Pancreas (tissue), 10 donors: ENCODE measurements at places on chromosomes 6 and 20.

DNA sequence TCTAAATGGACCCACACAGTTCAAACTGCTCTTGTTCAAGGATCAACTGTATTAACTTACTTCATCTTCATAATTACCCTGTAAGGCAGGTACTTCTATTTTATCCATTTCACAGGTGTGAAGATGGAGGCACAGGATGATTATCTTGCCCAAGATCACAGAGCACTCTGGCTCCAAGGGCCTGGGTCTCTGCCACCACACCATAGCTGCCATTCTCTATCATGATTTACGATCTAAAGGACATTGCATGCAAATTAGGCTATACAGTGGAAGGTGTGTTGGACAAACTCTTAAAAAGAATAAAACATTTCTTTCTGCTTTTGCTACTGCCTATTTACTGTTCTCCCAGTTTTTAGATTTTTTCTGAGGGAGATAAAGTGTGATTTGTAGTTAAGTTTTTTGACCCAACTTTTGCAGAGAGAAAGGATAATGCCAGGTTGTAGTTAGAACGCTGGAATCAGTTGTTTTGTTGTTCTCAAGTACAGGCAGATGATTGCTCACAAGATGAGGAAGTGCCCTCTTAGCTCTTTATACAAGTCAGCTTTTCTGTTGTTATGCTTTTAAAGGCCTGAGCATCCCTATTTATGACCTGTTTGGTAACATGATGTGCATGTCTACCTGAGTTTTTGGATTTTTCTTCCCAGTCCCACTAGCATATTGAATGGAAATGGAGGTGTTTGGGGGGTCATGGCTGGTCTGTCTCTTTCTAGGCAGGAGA, 247.9 kb downstream of the ZFAND3 start:
- no peaks in the 10 kb centered on the region for H3K36me3 ChIP-seq
- H3K27ac ChIP-seq = no peak overlapping the region
- DNase-seq = no peak
- no peaks in the 10 kb centered on the region for H3K27me3 ChIP-seq
- H3K4me1 ChIP-seq = peaks cover 4% of the 10 kb centered on the region

- no peaks in the 10 kb centered on the region for H3K4me1 ChIP-seq
- H3K36me3 ChIP-seq = no peaks in the 10 kb centered on the region
- no peak for DNase-seq
These were observed 463.0 kb downstream of the CDKAL1 start for GRCh38 chr6:20997143-20997769.

GRCh38 chr6:43687079-43687436, 533 bp downstream of the MRPS18A start:
- peaks cover 13% of the 10 kb centered on the region for H3K4me1 ChIP-seq
- no peaks in the 10 kb centered on the region for H3K36me3 ChIP-seq
- DNase-seq = no peak
- no peak overlapping the region for H3K27ac ChIP-seq

GRCh38 chr6:13124131-13124530, 204.2 kb downstream of the TBC1D7 start:
- H3K27ac ChIP-seq = no peak overlapping the region
- no peak for DNase-seq
- H3K4me1 ChIP-seq = peaks cover 14% of the 10 kb centered on the region
- H3K36me3 ChIP-seq = no peaks in the 10 kb centered on the region

DNA sequence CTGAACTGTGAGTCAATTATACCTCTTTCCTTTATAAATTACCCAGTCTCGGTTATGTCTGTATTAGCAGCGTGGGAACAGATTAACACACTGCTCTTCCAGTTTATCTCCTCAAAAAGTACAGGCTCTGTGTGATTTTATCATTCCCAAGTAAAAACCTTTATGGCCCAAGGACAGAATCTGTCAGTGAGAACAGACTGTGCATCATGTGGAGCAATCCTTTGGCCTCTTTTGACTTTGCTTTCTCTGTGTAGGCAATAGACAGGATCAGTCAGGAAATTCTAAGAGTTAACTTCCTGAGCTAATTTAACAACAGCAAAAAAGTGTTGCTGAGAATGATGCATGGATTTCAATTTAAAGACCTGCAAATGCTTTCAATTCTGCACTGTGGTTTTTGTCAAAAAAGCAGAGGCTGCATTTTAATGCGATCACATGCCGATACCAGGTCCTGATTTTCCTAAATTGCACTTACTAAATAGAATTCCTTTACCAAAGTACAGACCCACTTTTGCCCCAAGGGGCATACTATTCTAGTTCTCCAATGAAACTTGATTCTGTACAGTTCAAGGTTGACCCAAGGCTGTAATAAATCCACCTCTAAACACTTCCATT, 246.7 kb upstream of the MARCKS start:
- no peaks in the 10 kb centered on the region for H3K36me3 ChIP-seq
- H3K4me3 ChIP-seq = no peak overlapping the region

GRCh38 chr6:156311291-156311690, 465.9 kb upstream of the ARID1B start:
- H3K4me3 ChIP-seq = no peak overlapping the region
- DNase-seq = no peak
- H3K4me1 ChIP-seq = no peaks in the 10 kb centered on the region
- no peak overlapping the region for H3K27ac ChIP-seq
- H3K27me3 ChIP-seq = no peaks in the 10 kb centered on the region
- no peaks in the 10 kb centered on the region for H3K36me3 ChIP-seq

- DNase-seq = no peak
- no peak overlapping the region for H3K27ac ChIP-seq
- H3K36me3 ChIP-seq = no peaks in the 10 kb centered on the region
- H3K4me3 ChIP-seq = no peak overlapping the region
- H3K27me3 ChIP-seq = no peaks in the 10 kb centered on the region
These were observed 6.7 kb upstream of the KLHL31 start for GRCh38 chr6:53672237-53672636.

DNA sequence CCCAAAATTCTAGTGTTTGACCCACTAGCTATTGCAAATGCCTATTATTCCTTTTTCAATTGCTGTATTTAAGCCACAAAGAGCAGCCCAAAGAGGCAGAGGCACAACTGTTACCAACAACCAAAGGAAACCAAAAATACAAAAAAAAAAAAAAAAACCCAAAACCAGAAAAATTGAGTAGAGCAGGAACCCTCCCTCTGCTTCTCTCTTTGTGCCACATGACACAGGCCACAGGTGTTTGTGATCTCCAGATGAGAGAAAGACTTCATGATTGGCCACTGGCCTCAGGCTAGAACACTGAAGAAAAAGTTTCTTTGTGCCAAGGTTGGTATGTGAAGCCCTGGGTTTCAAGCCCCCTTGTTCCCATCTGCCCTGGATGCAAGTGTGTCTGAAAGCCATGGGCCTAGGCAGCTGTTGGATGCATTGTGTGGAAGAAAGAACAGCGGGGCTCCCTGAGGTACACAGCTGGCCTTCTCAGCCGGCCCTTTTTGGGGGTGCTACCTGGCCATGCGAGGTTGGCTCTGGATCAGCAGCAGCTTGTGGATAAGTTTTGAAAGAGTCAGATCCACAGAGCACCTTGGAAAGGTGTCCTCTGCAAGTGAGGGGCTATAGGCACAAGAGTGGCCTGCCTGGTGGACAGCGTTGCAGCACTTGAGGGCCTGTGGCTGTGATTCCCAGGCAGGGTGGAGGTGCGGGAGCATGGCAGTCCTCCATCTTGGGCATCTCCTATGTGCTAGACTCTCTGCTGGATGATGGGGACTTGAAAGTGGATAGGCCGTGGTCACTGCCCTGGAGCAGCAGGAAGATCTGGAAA, 204.5 kb downstream of the ZDHHC14 start:
- no peak overlapping the region for H3K27ac ChIP-seq
- no peaks in the 10 kb centered on the region for H3K4me1 ChIP-seq
- H3K36me3 ChIP-seq = no peaks in the 10 kb centered on the region
- no peak for DNase-seq

- DNase-seq = no peak
- no peak overlapping the region for H3K4me3 ChIP-seq
- no peaks in the 10 kb centered on the region for H3K4me1 ChIP-seq
- H3K27ac ChIP-seq = no peak overlapping the region
- H3K36me3 ChIP-seq = no peaks in the 10 kb centered on the region
These were observed 363.9 kb downstream of the TAF4 start for GRCh38 chr20:61701802-61702201.

- H3K27me3 ChIP-seq = no peaks in the 10 kb centered on the region
- H3K36me3 ChIP-seq = no peaks in the 10 kb centered on the region
- H3K27ac ChIP-seq = no peak overlapping the region
- no peak overlapping the region for H3K4me3 ChIP-seq
These were observed 50.1 kb downstream of the OGFRL1 start for GRCh38 chr6:71338540-71339316.

DNA sequence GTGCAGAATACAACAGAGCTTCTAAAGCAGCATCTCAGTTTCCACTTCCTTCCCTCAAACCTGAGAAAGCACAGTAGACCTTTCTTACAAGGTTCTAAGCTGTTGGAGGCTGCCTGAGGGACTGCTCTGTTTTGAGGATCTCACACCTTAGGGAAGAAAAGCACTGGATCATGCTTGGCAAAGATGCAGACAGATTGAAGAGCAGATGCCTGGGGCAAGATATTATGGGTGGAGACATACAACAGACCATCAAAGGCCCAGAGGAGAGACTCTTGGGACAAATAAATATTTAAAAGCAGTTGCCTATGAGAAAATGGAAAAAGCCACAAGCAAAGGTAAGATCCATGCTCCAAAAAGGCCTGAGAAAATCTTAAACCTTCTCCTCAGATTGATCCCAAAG, 6.2 kb downstream of the ZNF337 start:
- no peaks in the 10 kb centered on the region for H3K36me3 ChIP-seq
- no peak overlapping the region for H3K27ac ChIP-seq
- H3K4me1 ChIP-seq = peaks cover 1% of the 10 kb centered on the region
- DNase-seq = no peak

DNA sequence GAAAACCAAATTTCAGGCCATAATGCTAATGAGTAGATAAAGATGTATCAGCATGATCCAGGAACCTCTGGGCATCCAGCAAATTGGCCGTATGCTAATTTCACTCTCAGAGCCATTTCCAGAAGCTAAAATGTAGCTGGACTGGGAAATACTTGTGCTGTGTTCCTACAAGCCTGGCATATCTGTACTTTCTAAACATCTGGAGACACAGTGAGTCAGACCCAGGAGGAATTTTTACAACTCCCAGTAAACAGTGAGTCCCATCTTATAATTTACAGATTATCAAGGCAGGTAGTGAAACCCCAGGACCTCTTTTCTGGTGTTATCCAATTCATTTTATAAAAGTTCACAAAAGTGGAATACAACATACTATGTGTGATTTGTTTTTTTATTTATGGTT, 683.0 kb upstream of the ADGRB3 start:
- H3K4me3 ChIP-seq = no peak overlapping the region
- no peak overlapping the region for H3K27ac ChIP-seq
- H3K36me3 ChIP-seq = no peaks in the 10 kb centered on the region
- no peak for DNase-seq

GRCh38 chr20:47125508-47125757, 230.8 kb downstream of the EYA2 start:
- H3K4me3 ChIP-seq = no peak overlapping the region
- no peaks in the 10 kb centered on the region for H3K36me3 ChIP-seq
- no peaks in the 10 kb centered on the region for H3K4me1 ChIP-seq

- H3K27me3 ChIP-seq = no peaks in the 10 kb centered on the region
- peaks cover 18% of the 10 kb centered on the region for H3K4me1 ChIP-seq
- H3K36me3 ChIP-seq = no peaks in the 10 kb centered on the region
These were observed 25.5 kb downstream of the DDO start for GRCh38 chr6:110389689-110390382.

DNA sequence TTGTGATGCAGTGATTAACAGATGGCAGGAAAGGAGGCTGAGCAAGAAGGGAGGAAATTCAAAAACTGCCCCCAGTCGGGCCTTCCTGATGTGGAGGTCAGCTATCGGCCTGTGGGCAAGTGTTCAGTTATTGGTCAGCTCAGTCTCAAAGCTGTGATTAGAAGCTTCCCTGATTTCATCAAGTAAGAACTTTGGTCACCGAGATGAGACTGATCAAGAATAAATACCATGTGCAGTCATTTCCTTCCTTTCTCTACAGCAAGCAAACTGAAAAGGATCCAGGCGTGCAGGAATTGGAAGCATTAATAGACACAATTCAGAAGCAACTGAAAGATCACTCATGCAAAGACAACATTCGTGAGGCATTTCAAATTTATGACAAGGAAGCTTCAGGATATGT, 69.7 kb downstream of the EFHC1 start:
- H3K4me1 ChIP-seq = no peaks in the 10 kb centered on the region
- no peak for DNase-seq
- no peaks in the 10 kb centered on the region for H3K36me3 ChIP-seq

DNA sequence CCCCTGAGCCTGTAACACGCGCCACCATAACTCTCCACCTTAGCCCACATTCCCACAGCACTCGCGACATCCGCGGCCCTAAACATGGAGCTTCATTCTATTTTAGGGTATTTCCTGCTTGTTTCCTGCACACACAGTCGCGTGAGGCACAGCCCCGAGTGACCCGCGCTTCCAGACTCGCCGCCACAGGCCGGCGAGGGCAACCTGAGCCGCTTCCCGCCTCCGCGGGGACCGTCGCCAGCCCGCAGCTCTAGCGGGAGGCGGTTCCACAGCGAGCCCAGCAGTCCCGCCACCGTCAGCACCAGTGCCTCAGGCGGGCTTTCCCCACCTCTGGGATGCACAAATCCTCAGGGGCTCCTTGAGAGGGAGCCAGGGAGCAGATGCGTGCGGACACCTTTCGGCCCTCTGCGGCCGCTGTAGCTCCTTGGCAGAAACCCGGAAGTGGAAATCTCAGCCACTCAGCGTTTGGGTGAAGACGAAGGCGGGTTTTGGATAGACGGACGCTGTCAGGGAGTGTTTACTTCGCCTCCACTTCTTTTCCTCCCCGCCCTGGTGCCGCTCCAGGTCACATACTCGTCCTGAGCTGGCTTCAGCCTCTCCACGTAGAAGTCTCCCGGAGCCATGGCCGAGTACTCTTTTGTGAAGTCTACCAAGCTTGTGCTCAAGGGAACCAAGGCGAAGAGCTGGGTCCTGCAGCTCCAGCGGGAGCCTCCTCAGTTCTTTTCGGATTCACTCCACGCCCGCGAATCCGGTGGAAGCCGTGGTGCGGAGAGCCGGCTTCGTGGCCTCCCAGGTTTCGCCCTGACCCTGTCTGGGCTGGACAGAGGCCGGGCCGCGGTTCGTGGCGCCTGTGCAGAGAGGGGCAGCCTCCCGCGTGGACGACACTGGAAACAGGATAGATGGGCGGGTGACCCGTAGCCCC, 2177.4 kb upstream of the DEFB115 start:
- no peak overlapping the region for H3K4me3 ChIP-seq
- no peaks in the 10 kb centered on the region for H3K4me1 ChIP-seq
- no peaks in the 10 kb centered on the region for H3K36me3 ChIP-seq
- DNase-seq = peak; percentile 22
- H3K27me3 ChIP-seq = no peaks in the 10 kb centered on the region
- H3K27ac ChIP-seq = no peak overlapping the region

- no peaks in the 10 kb centered on the region for H3K36me3 ChIP-seq
- H3K27ac ChIP-seq = no peak overlapping the region
- peaks cover 41% of the 10 kb centered on the region for H3K27me3 ChIP-seq
- peak overlapping the region; percentile 21 for H3K4me3 ChIP-seq
- no peaks in the 10 kb centered on the region for H3K4me1 ChIP-seq
These were observed 9.2 kb upstream of the TBX18 start for GRCh38 chr6:84773431-84774156.
